ENCODE measurements at places on chromosomes 11 and 22.

DNA sequence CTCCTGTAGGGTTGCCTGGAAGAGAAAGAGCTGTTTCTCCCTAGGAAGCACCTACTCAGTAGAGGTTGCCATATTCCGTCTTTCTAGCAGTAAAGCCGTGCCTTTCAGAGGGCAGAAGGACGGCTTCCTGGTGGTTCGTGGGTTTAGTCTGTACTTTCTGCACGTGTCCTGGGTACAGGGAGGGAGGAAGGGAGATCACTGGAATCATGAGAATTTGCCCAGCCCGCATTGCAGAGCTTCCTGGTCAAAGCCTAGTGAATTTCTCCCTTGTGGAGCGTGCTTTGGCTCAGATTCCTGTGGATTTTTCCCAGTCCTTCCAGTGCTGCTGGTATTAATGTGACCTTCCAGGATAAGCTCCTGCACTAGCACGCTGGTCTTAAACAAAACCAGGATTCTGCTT lies 44.9 kb downstream of the GRAMD1B start:
- DNase-seq: no peak

DNA sequence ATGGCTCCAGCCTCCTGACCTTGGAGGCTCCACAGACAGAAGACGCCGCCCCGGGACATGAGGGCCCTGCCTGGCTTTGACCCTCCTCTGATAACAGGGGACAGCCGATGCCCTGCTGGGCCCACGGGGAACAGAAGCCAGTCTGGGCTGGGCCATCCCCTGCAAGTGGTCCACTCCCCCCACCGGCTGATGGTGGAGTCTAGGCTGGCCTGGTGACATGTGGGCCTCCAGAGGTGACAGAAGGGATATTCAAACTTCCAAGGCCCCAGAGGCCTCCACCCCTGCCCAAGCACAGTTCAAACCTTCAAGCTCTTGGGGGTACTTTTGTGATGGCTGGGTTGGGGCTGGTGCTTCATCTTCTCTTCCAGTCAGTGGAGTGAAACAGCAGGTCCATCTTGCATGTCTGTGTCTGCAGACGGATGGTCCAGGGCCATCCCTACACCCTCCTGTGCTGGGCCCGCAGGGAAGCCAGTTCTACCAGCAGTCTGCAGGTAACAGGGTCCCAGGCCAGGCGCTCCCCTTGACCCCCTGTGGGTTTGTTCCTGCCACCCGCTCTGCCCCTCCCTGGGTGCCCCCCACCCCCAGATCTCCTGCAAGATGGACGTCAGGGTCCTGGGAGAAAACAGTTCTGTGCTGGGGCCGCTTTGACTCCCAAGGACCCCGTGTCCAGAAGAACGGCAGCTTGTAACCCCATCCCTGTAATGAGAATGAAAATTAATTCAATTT lies 929.9 kb downstream of the BRD1 start:
- no peak for DNase-seq

- no peak for DNase-seq
Measured at GRCh38 chr11:86782742-86783141, 17.6 kb upstream of the PRSS23 start.

GRCh38 chr22:36163497-36163896 lies 2.9 kb upstream of the APOL3 start:
- DNase-seq: no peak

DNA sequence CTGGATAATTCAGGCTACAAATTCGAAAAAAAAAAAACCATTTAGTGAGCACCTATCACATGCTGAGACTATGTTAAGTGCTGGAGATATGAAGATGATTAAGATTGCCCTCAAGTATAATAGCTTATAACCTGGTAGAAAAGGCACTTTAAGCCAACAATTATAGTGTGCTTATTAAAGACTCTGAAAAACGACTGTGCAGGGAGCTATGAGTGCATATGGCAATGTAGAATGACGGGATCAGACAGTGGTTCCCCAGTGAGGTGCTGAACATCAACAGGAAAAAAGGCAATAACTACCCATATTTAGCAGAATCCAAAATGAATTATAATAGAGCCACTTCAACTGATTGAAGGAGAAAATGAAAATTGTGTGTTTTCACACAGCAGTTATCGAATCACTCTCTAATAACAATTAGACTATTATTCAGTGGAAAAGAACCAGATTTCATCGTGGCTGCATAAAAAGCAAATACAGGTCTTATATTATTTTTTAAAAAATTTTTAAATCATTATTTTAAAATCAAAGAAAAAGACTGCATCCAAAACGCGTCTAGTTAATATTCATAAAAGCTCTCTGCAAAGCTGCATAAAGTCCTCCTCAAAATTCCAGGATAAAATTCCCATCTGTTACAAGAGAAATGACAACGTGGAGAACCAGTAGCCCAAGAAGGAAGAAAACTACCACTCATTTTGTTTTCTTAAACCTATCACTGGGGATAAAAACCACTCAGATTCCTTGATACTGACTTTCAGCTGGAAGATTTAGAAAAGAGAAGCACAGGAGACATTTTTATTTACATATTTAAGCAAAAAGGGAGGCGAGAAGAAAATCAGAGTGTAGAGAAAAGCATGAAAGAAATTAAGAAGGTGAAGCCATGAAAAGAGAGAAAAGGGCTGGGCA lies 1.1 kb downstream of the MTMR2 start:
- no peak for DNase-seq

- DNase-seq: no peak
Measured at GRCh38 chr11:116730601-116731000, 42.2 kb downstream of the BUD13 start.

Measured in stimulated activated CD4-positive, alpha-beta T cell treated with anti-CD3 and anti-CD28 coated beads, TNF-alpha, amount 100 ng/mL, for 48 hours (primary cell).